Hypothalamus (tissue), 51 donors: ENCODE measurements at places on chromosomes 1 and 21.

DNA sequence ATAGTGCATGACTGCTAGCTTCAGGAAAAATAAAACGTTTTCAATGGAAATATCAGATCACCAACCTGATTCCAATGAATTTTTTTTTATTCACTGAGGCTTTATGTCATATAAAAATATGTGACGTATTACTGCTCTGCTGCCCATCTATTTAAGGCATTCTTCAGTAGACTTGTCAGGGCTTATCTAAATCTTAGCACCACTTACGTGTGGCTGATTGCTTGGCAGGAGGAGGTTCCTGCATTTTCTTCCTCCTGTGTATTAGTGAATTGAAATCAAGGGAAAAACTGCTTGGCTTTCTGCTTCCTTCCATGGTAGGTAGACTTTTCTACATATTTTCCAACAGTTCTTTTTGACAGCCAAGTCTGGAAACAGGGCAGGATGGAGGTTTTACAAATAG is 80.3 kb downstream of the ROR1 start:
- no peak for DNase-seq

GRCh38 chr1:89536555-89537341 is 12.1 kb downstream of the LRRC8B start:
- no peak for DNase-seq

GRCh38 chr1:240506176-240506575 is 105.8 kb downstream of the GREM2 start:
- no peak for DNase-seq

GRCh38 chr1:247435030-247435758 is 19.2 kb downstream of the NLRP3 start:
- no peak for DNase-seq

DNA sequence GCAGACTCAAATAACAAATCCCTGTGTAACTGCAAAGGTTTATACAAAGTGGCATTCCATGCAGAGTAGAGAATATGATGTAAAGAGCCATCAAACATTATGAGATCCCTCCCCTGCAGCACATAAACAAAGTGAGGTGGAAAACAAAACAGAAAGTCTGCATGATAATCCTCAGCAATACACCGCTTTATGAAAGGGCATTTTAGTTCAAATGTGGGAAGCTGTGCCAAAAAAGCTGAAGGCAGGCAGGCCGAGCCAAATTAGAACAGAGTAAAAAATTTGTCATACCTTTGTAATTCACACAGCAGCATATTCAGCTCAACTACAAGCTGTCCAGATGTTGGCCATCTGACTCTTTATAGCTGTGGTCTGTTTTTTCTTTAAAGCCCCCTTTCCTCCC is 113.5 kb downstream of the LHX9 start:
- DNase-seq: no peak

- DNase-seq: no peak
Observed at GRCh38 chr1:208923456-208923855, 660.1 kb upstream of the CAMK1G start.

GRCh38 chr1:87684713-87685205 is 356.1 kb downstream of the LMO4 start:
- DNase-seq: no peak

GRCh38 chr1:151992303-151993083 is 1.2 kb downstream of the S100A10 start:
- DNase-seq: no peak

DNA sequence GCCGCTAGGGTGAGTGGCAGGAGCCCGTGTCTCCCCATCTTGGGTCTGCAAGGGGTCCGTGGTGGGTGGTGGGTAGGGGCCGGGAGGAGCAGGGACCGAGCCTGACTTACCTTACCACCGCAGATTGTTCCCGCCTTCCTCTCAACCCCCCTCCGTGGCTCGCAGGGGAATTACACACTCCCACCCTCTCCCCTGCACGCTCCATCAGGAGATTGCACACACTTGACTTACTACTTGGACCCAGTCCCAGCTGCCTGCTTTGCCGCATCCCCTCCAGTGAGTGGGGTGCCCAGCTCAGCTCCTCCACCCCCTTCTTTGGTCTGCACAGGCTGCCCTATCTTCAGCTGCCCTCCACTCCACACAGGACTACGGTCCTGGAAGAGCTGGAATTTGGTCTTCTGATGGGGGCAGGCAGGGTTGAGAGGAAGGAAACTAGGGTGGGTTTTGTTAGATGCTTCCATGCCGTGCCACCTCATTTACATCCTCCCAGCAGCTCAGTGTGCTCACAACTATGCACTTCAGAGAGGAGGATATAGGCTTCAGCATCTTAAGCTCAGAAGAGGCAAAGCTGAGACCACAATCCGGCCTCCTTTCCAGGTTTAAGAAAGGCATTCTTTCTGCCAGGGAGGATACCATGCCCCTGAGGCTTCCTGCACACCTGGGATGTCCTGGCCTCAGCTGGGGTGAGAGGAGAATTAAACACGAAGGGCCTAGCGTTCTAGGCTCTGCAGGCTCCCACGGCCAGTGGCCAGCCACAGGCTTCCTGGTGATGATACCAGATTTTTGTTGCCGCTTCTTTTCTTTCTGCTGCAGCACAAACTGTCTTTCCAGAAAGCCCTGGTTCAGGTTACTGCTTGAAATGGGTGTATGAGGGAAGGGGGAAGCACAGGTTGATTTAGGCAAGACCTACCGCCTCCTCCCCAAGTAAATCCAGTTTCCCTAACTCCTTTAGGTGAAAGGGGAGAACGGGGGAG is 2.3 kb downstream of the KCNC4 start:
- DNase-seq: no peak

DNA sequence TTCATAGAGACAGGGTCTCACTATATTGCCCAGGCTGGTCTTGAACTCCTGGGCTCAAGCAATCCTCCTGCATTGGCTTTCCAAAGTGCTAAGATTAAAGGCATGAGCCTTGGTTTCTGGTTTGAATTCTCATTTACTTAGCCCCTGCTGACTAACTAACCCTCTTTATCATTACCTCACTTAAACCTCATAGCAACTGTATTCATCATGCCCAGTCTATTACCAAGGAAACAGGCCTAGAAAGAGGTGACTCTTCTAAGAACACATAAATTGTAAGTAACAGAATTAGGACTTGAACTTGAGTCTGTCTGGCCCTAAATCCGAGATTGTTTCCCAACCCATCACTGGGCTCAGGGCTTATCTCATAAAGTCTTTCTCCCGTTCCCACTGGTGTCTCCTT is 44.2 kb downstream of the TMEM53 start:
- DNase-seq: no peak

DNA sequence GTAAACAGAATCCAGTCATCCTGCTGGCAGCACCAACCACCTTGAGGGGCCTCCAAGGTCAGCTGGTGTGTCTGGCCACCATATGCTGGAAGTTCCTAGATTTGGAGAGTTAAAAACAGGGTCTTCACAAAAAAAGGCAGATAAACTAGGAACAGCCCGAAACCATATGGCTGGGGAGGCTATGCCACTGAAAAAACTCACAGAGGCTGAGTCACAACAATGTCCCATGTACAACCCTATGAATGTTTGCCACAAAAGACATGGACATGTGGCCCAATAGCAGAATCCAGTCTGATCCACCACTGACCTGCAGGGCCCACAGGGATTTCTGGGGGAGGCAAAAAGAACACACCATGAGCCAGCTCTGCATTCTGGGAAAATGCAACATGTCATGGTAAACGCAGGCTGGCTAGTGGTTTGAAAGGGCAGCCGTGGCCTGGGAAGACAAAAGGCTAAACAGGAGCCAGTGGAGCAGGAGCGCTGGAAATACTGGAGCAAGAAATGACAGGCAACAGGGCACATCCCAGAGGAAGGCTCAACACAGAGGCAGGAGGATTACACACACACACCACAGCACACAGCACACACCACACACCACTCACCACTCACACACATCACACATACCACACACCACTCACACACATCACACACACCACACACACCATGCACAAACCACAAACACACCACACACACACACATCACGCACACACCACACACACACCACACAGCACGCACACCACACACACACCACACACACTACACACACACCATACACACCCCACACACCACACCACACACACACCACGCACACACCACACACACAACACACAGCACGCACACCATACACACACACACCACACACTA is 55.4 kb downstream of the HSF2BP start:
- no peak for DNase-seq

GRCh38 chr1:161721738-161722343 is 497 bp downstream of the FCRLB start:
- no peak for DNase-seq

GRCh38 chr1:31672986-31673385 is 28.3 kb upstream of the PEF1 start:
- no peak for DNase-seq
